Urinary bladder (tissue), 4 donors: ENCODE measurements at places on chromosomes 5 and 9. TPM values are rescaled to one million over a fixed set of nuclear protein-coding genes. Genes with fewer than 3 reads are reported as not detected.
A peak's percentile ranks its signal among the peaks of the same experiment; 100 is the strongest.

DNA sequence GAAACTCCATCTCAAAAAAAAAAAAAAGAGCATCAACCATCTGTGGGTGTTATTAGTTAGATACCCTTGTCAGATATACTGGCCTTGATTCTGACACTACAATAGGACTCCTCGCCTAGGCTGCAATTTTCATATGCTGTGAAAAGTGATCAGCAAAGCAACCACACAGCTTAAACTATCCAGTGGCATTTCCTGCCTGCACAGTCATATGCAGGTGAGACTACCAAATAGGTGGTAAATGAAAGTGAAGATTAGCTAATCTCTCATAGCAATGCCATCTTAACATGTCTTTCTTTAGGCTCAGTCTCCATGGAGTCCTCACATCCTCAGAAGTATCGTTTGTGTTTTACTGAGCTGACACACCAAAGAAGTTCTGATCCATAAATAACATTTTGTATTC lies 40.8 kb downstream of the GRAMD2B start:
- no peak for DNase-seq

DNA sequence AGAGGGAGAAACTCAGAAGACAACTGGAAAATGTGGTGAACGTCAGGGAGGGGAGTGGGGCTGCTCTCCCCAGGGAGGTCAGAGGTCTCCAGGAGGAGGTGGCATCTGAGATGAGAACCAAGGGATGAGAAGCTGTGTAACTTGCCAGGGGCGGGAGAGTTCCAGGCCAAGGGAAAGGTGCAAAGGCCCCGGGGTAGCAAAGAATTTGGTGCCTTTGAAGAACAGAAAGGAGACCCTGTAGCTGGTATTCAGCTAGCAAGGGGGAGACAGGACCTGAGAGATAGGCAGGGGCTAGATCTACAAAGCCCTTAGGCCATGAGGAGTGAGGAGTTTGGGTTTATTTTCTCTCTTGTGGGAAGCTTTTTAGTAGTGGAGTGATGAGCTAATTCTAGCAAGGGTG lies 3.3 kb downstream of the DNM1 start:
- DNase-seq, result no peak

DNA sequence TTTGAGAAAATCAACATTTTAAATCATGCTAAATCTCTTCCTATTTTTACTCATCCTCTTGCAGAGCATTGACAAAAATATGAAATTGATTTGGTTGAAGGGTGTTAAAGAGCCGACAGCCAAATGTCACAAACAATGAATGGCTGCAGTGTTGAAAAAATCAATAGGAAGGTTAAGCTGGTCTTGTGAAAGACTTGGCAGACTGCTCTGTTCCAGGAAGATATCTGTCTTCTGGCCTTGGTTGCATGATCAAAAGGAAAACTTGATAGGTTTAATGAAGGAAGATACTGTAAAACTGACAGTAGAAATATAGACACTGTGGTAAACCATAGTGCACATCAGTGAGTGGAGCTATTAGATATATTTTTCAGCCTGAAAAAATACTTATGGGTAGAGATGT lies 103.6 kb downstream of the PBX3 start:
- no peak for DNase-seq

- no peak for DNase-seq
Measured at GRCh38 chr5:25964009-25964372, 1074.4 kb downstream of the CDH9 start.

The SPEF2 gene
- 3.7 TPM for polyA plus RNA-seq

GRCh38 chr9:133532937-133533668 lies 1.4 kb upstream of the ADAMTSL2 start:
- DNase-seq, result no peak

The FOXD4L3 gene
- not detected for polyA plus RNA-seq

- peak; percentile 43 for DNase-seq
Measured at GRCh38 chr9:115213818-115214334, 95.9 kb upstream of the TNC start.

DNA sequence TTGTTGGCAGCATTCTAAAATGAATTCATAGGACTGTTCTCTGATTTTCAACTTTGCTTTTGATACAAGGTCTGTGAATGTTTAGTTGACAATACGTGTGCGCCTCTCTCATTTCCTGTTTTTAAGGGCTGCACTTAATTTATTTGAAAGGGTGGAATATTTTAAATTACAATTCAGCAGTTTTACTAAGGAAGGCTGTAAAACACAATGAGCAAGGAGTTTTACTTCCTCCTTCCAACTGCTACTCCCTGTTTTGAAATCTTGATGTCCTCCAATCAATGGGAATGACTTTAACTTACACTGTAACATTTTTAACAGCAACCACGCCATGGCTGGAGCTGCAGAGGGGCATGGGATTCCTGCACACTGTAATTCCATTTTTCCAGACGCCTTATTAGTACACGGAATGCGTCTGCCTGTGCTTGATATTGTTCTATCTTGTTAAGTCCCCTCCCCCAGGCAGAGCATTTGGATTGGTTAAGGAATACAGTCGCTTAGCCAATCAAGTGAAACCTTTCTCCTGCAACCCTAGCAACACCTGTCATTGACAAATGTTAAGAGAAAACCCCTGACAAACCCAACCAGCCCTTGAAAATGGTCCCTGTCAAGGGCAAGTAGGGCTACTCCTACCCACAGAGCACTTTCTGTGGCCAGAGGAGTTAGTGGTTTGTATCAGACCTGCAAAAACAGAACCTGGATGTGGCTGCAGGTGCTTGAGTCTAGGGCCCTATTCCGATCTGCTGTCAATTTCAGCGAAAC lies 12.5 kb upstream of the ZSWIM6 start:
- DNase-seq, result no peak

The PCDHA11 gene
- polyA plus RNA-seq, result 0.06 TPM

- no peak for DNase-seq
Measured at GRCh38 chr9:113641100-113641885, 177.8 kb downstream of the RGS3 start.

- DNase-seq, result no peak
Measured at GRCh38 chr9:130185017-130185416, 12.8 kb downstream of the NCS1 start.

GRCh38 chr5:134070725-134071613 lies 43.5 kb upstream of the TCF7 start:
- no peak for DNase-seq

GRCh38 chr5:88480245-88480644 lies 211.6 kb upstream of the TMEM161B start:
- no peak for DNase-seq

GRCh38 chr5:174464504-174465165 lies 259.7 kb upstream of the MSX2 start:
- DNase-seq, result no peak

The FRMD3 gene
- polyA plus RNA-seq, result 4.8 TPM

DNA sequence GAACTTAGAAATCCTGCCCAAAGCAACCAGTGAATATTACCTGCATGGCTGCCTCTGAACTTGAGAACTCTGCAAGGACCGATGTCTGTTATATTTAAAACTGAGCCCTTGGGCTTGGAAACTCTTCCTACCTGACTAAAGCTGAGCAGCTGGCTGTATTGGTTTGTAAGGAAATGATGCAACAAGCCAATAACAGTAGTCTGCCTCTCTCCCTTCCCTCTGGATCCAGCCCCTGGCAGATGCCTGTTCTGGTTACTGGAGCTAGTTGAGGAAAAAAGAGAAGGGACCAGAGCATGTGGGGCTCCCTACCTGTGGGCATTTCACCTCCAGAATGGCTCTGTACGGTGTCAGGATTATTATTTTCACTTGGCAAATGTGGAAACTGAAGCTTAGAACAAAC lies 34.7 kb downstream of the SH3RF2 start:
- no peak for DNase-seq

DNA sequence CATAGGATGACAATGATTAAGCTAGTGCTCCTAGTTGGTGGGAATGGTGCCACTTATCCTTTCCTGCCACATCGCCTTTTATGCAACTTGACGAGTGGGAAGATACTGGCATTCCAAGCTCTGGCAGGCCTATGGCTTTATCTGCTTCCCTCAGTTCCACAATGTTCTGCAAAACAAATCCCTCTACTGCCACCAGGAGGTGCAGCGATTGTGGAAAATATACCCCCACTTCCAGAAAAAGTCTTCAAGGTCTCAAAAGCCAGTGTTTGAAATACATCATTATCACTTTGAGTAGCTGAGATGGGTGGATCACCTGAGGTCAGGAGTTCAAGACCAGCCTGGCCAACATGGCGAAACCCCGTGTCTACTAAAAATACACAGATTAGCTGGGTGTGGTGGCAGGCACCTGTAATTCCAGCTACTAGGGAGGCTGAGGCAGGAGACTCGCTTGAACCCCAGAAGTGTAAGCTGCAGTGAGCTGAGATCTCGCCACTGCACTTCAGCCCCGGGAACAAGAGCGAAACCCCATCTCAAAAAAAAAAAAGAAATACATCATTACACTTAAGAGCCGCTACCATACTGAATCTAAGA lies 3.4 kb downstream of the CLINT1 start:
- no peak for DNase-seq

DNA sequence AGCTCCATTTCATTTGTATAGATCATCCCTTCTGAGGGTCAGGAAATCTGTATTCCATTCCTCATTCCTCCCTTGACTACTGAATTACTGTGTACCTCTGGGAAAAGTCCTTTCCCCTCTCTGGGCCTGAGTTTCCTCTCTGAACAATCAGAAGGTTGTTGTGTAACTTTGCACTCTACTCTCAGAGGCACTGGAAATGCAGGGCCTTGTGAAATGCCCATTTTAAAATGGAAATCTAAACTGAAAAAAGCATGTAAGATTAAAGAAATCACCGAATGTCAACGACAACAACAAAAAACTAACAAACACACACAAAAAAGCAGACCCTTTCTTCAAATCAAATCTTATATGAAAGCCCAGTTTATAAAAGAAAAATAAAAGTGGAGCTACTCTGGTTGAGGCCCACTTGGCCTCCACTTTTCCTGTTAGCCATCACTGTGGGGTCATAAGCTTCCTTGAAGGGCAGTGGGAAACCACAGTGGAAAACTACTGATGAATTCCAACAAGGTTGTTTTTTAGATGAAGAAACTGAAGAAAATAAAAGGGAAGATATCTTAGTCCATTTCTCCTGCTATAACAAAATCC lies 21.6 kb upstream of the GRPEL2 start:
- no peak for DNase-seq

The IFNK gene
- polyA plus RNA-seq, result not detected

DNA sequence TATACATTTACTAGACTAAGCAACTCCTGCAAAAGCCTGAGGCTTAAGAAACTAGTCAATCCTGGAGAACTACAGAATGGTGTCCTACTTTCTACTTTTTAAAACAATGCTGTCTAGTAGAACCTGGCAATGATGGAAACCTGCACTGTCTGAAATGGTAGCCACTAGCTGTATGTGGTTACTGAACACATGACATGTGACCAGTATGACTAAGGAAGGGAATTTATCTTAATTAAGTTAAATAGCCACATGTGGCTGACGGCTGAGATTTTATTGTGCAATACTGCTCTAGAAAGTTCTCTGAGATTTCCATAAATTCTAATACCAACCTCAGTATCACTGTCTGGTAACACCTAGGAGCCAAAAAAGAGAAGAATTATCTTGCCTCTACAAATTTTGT lies 44.9 kb upstream of the RAPGEF6 start:
- no peak for DNase-seq

DNA sequence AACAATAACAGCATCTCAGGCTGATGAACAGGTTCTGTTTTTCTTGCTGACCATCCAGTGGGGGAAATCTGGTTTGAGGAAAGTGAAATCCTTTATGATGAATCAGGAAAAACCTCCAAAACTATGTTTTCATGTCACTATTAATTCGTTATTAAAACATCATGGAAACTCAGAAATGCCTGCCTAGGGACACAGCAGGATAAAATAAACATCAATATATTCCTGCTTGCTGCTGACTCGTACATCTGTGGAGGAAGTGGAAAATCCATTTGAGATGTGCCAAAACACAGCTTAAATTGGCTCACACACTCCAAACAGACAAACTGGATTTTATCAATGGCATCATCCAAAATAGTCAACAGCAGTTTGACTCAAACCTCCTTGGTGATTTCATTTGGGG lies 53.0 kb downstream of the TEK start:
- DNase-seq, result no peak

- no peak for DNase-seq
Measured at GRCh38 chr5:128216860-128217531, 133.4 kb downstream of the SLC12A2 start.

GRCh38 chr9:70923961-70924360 lies 197.5 kb downstream of the TRPM3 start:
- DNase-seq, result no peak

GRCh38 chr5:73644385-73644963 lies 18.5 kb downstream of the ARHGEF28 start:
- no peak for DNase-seq

The PCDHA7 gene
- polyA plus RNA-seq, result 0.14 TPM

The RFESD gene
- 3.7 TPM for polyA plus RNA-seq

The SH3GL2 gene
- 2.4 TPM for polyA plus RNA-seq

- no peak for DNase-seq
Measured at GRCh38 chr9:87034841-87035240, 87.5 kb upstream of the GAS1 start.

The IL5 gene
- polyA plus RNA-seq, result not detected

The ANKRD34B gene
- polyA plus RNA-seq, result not detected

DNA sequence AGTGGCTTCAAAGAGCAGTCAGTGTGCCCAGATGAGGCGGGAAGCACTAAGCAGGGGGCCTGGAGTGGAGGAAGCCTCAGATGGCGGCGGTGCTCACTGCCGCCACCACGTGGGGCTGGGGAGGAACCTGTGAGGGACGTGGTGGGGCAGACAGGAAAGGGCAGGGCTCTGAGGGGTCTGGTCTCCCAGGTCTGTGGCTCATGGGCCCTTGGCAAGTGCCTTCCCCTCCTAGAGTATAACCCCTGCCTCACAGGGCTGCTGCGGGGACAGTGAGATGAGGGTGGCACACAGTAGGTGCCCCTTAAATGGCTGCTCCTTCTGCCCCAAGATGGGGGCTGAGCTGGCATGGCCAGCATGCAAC lies 26.6 kb downstream of the NR5A1 start:
- no peak for DNase-seq

The IGFBPL1 gene
- polyA plus RNA-seq, result 1.6 TPM

DNA sequence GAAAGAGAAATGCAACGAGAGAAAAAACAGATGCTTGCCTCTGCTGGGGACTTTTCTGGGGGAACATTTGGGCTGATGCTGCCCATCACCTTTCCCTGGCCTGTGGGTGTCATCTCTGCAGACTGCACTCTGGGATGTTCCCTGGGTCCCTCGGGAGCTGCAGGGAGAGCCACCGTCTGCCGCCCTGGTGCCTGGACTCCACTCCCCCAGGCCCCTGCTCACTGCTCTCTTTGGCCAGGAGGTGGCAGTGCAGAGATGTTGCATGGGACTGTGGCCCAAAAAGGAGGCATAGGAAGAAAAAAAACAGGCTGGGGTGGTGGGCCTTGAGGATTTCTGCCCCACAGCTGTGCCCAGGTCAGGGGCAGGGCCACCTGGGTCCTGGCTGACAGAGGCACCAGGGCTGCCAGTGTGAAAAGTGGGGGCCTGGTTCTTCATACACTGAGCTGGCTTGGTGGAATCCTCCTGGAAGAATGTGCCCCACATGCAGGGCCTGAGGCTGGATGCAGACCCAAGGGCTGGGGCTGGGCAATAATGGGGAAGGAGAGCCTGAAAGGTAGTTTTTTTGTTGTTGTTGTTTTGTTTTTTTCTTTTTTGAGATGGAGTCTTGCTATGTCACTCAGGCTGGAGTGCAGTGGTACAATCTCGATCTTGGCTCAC lies 353.6 kb downstream of the SLIT3 start:
- DNase-seq, result no peak
